Activated CD4-positive, alpha-beta T cell treated with anti-CD3 and anti-CD28 coated beads for 1 hour (primary cell): ENCODE measurements at places on chromosomes 4 and X.
A peak's percentile ranks its signal among the peaks of the same experiment; 100 is the strongest.

GRCh38 chr4:41120297-41121217, 93.8 kb downstream of the APBB2 start:
- no peak for DNase-seq

DNA sequence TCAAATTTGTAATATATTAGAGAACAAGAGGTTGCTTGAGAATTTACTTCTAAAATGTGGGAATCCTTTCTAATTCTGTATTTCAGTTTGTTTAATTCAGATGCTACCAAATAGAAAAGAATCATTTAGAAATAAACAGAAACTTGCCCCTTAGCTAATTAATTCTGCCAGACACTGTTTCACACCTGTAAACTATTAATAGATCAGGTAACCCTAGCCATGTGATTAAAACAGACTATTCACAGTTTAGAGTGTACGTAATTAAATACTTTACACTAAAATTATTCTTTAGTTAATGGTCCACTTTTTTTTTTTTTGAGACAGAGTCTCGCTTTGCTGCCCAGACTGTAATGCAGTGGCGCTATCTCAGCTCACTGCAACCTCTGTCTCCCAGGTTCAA, 124.0 kb downstream of the PTPN13 start:
- DNase-seq = no peak

- DNase-seq = no peak
These were observed 413.6 kb downstream of the TRIML1 start for GRCh38 chr4:188552741-188553275.

GRCh38 chr4:81828991-81829390, 357.3 kb upstream of the RASGEF1B start:
- DNase-seq = no peak

GRCh38 chrX:30317308-30317707, 8.1 kb upstream of the NR0B1 start:
- no peak for DNase-seq

GRCh38 chrX:118536204-118536603, 40.6 kb downstream of the DOCK11 start:
- no peak for DNase-seq

- DNase-seq = no peak
These were observed 149.9 kb upstream of the IL15 start for GRCh38 chr4:141486375-141486997.

GRCh38 chrX:96372313-96373046, 312.2 kb upstream of the DIAPH2 start:
- no peak for DNase-seq

DNA sequence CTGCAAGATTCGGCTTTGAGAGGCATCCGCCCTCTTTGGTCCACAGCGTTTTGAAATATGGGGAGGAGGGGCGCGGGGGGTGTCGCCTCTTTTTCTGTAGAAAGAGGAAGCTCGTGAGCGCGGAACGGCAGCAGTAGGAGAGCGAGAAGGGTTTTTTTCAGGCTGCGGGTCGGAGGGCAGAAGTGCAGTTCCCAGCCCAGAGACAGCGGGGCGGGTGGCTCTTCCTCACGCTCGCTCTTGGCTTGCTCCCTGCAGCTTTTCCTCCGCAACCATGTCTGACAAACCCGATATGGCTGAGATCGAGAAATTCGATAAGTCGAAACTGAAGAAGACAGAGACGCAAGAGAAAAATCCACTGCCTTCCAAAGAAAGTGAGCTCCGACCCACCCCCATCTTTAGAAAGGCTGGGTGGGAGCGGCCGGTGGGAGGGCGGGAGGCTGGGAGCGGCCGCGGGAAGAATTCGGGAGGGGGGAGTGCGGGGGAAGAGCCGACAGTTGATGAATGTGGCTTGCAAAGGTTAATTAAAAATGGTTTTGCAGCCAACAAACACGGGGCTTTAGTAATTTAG, 1.2 kb downstream of the TMSB4X start:
- DNase-seq = no peak

DNA sequence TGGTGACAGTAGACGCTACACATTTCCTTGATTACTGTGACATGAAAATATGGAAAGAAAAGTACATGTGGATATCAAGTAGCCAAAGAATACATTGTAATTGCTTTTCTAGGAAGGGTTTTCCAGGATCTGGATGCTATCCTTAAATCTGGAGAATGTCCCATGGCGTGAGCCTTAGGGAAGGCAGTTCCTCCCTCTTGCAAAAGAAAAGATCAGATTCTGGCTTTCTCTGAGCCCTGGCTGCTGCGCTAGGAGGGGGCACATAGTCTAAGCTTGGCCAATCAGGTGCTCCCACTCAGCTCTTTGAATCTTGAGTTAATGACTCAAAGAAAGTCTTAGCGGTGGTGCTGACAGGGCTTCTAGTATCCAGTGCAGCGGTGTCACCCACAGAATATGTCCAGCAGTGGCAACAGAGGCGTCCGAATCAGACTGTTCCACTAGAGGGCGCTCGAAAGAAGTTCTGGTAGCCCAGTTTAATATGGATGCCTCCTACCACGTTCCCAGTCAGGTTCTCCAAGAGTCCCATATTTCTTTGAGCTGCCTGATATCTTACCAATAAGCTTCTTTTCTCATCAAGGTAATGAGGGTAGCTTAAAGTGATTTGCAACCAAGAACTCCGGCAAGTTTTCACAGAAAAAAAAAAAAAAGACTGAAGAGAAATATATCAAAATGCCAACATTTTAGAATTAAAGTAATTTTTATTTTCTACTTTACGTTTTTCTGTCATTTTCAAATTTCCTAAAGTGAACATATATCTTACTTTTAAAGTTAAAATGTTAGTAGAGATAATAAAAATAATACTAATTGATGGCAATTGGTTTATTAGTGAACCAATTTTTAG, 213.4 kb upstream of the S100G start:
- DNase-seq = peak; percentile 20

- no peak for DNase-seq
These were observed 115.4 kb upstream of the PUDP start for GRCh38 chrX:7263330-7263729.

DNA sequence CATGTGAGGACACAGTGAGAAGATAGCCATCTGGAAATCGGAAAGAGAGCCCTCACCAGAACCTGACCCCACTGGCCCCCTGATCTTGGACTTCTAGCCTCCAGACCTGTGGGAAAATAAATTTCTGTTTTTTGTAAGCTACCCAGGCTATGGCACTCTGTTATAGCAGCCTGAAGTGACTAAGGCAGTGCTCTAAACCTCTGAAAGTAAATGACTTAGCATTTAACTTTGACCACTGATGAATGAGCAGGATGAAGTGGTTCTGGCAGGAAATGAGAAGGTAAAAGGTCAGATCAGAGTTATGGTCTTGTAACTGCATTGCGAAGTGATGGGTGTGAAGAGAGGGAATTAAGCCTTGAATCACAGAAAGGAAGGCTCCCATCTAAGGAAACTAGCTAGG, 17.0 kb downstream of the GPAT3 start:
- DNase-seq = no peak

GRCh38 chr4:103199009-103199408, 866 bp upstream of the CENPE start:
- DNase-seq = no peak

DNA sequence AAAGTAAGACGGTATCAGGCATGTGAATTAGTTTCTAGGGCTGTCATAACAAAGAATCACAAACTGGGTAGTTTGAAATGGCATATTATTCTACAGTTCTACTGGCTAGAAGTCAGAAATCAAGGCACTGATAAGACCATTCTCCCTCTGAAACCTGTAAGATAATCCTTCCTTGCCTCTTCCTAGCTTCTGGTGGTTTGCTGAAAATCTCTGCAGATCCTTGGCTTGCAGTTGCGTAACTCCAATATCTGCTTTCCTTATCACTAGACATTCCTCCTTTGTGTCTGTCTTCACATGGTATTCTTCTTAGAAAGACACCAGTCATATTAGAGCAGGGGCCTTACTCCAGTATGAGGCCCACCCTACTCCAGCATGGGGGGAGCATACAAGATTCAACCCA, 19.6 kb upstream of the LCORL start:
- no peak for DNase-seq

DNA sequence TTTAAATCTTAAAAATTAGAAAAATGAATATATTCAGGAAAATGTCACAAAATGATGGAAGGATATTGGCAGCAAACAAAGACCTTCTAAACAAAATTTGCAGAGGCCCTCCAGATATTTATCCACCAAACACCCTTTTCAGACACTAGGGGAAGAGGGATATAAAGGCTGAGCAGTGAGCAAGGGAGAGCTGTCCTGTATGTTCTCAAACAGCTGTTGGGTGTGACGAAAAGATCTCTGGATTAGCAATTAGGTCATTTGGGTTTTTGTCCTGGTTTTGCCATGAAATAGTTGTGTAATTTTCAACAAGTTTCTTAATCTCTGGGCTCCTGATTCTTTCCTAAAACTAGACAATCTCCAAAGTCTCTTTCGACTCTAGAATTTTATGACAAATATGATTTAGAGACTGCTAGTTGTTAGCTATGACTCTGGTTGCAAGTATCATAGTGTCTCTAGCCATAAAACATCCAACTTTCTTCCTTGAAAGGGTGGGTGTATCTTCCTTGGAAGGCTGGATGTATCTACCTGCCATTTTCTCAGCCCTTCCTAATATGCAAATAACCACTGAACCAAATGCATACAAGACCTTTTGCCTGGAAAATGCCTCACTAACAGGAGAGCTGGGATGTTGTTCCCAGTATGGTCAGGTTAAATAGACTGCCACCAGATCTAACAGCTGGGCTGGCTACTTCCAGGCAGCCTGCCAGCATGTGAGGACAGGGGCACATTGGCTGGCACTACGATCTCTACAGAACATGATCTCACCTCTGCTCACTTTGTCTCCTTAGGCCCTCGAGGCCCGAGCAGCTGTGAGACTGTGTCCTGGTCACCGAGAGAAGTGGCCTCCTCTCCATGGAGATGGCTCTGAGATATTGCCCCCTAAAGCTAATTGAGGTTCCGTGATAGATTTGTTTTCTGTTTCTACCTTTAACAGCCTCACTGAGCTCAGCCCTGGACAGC, 225.5 kb upstream of the JADE1 start:
- no peak for DNase-seq

- DNase-seq = peak; percentile 70
These were observed at the start of gene DOCK11 for GRCh38 chrX:118495061-118495921. Gene DOCK11 (plus strand): TSS chrX:118495815. CDS start chrX:118495972, 157 bp downstream.

DNA sequence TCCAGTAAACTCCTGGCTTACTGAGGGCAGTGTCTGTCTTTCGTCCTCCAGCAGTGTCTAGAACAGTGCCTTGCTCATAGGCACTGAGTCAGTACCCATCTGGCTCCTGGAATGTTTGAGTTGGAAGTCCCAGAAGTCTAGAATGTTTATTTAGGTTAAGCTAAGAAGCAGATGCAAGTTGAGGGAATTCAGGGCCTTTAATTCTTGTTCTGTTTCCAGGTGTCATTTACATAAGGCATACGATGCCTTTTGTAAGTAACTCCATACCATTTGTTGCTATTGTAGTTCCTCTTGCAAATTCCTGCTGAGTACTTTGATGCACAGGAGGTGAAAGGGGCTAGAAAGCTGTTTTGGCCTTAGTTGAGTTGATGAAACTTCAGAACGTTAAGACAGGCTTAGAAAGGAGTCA, 22.2 kb downstream of the ARHGAP10 start:
- no peak for DNase-seq

GRCh38 chrX:112025753-112026152, 56.8 kb downstream of the TRPC5 start:
- no peak for DNase-seq

- DNase-seq = no peak
These were observed 46.8 kb upstream of the GPR78 start for GRCh38 chr4:8533274-8533865.

GRCh38 chr4:2830632-2831610, 12.7 kb upstream of the ADD1 start:
- DNase-seq = no peak

DNA sequence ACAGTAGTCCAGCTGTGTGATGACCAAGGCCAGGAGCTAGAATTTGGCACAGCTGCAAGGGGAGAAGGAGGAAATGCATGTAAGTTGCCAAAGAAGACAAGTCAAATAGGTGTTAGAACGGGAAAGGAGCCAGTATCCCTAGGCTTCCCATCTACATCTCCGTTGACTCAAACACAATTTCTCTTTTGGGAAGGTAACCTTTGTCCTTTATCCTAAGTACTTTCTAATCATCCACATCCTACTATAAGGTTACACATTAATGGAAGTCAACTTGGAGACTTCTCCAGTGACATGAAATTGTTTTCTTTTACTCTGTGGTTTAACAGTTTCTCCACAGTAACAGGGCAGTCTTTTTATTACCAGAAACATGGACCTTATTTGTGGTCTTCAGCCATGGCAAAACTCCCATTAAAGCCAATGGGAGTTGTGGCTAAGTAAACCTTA, 620.0 kb downstream of the ANKRD50 start:
- no peak for DNase-seq

DNA sequence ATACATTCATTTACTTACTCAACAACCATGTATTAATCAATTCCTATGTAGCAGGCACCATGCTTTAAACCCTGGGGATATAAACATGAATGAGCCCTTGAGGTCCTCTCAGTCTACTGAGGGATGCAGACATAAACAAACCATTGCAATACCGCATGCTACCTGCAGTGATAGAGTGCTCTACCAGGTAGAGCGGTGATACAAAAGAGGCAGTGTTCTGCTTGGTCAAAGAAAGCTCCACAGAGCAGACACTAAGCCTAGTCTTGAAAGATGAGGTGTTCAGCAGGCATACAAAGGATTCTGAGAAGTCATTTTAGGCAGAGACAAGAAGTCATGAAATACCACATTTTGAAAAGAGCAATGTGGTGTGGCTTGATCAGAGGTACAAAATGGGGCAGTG, 26.9 kb upstream of the AMOT start:
- no peak for DNase-seq

DNA sequence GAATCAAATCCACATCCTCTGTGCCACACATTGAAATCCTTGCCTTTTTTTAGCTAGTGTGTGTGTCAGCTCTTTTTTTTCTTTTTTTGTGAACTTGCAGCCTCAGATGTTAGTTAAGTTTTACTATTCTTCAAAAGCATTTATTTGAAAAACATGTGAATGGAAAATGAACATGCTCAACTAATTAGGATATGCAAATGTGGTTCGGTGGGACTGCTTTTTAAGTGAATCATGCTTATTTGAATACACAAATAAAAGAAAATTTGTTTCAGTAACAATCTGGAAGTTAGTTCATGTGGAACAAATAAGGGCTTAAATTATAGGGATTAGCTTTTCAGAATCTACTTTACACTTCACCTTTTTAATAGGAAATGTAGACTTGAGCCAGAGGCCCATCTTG, 751.5 kb upstream of the FAM241A start:
- no peak for DNase-seq

DNA sequence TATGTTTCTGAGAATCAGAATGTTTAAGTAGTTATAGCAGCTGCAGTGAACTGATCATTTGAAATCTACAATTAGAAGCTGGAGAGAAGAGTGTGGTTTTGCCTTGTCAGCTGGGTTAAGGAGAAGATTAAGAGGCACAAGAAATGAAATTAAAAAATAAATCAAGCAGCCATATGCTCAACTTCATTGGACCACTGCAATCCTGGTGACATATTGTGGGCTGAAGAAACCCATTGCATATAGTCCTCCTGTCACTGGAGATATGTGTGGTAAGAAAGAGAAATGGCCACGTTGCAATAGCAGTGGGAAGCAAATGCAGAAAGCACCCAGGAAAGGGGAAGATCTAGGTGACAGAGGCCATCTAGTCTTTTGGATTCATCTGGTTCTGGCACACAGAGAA, 63.0 kb downstream of the INTS12 start:
- DNase-seq = no peak

GRCh38 chr4:66602622-66603021, 932.3 kb upstream of the EPHA5 start:
- no peak for DNase-seq
